ENCODE measurements at places on chromosomes 1 and 21. TPM values are rescaled to one million over a fixed set of nuclear protein-coding genes. Genes with fewer than 3 reads are reported as not detected.

The DNM3 gene
- total RNA-seq = 0.40 TPM

The KLF17 gene
- 0.43 TPM for total RNA-seq

The SLC26A9 gene
- total RNA-seq = 0.06 TPM

The EPHA2 gene
- 123 TPM for total RNA-seq

The CFAP126 gene
- total RNA-seq = not detected

The PFKFB2 gene
- 5.6 TPM for total RNA-seq

The LCE3E gene
- not detected for total RNA-seq

The COL9A2 gene
- 0.20 TPM for total RNA-seq

The PKP1 gene
- 0.03 TPM for total RNA-seq

The KLHDC9 gene
- 1.6 TPM for total RNA-seq

All from A549 treated with Hydrocortisone at 1 μM for 4 hours (cell line).